ENCODE measurements at places on chromosomes 3 and 15. TPM values are rescaled to one million over a fixed set of nuclear protein-coding genes. Genes with fewer than 3 reads are reported as not detected.

DNA sequence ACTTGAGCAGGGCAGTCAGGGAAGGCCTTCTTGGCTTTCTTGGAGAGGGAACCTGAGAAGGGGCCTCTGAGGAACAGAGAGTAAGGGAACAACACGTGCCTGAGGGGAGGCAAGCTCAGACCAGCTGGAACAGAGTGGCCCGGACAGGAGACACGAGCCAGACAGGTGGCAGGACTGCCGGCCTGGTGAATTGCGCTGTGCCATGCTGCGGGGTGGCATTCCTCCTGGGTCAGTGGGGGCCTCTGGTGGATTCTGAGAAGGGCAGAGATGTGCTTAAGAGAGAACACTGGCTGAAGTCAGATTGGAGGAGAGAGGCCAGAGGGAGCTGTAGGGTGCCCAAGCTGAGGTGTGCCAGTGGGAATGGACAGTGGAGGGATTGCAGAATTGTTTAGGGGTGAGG is 4.9 kb downstream of the CHAC1 start:
- no peak for DNase-seq

Gene GUCA1C
- not detected for total RNA-seq

GRCh38 chr3:195911946-195912270 is 3.6 kb upstream of the TNK2 start:
- DNase-seq, result peak; percentile 72

Gene SPESP1
- total RNA-seq, result 2.0 TPM

Gene ZPLD1
- not detected for total RNA-seq

Gene FILIP1L
- total RNA-seq, result 19.6 TPM

Gene MOBP
- 0.16 TPM for total RNA-seq

DNA sequence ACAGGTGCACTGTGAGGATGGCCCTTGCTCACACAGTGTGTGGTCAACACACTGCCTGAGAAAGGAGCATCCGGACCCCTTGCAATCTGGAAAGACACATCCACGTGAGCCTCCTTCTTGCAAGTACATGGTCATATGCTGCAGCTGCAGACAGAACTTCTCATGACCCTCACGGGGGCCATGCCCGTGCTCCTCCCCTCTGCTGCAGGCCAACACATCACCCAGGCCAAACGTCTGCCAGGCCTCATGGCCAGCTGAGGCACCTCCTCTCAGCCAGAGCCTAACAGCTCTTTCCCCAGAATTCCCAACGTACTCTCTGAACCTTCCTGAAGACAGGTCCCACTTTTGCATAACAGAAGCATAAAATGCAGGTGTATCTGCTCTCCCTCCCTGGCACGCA is 25.3 kb downstream of the SLC41A3 start:
- DNase-seq, result no peak

- DNase-seq, result no peak
These were observed 32.6 kb upstream of the IREB2 start for GRCh38 chr15:78405336-78405924.

Gene SELENOS
- total RNA-seq, result 65.1 TPM

GRCh38 chr15:53378096-53378800 is 381.2 kb downstream of the WDR72 start:
- DNase-seq, result no peak

- DNase-seq, result no peak
These were observed 39.8 kb upstream of the CRTC3 start for GRCh38 chr15:90489944-90490343.

Gene ZKSCAN7
- 2.2 TPM for total RNA-seq

DNA sequence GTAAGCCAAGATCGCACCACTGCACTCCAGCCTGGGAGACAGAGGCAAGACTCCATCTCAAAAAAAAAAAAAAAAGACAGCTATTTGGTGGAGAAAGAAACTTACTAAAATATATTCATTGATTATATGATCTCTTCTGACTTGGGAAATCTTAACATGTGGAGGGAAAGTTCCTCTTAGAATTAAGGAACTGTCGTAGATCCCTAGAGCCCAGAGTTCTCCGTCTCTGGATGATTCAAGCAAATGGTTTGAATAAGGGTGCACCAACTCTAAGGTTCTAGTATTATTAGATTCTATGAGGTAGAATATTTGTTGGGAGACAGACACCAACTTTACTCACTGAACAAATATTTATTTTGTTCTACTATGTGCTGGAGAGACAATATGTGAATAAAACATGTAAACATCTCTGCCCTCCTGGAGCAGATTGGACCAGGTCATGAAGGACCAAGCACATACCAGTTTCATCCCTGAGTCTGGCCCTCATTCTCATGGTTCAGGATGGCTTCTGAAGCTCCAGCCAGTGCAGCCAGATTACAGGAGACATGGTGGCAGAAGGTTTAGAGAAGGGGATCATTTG is 129.7 kb downstream of the MITF start:
- no peak for DNase-seq

Measured in lower leg skin (tissue), 4 donors.